Tibial artery (tissue), 4 donors: ENCODE measurements at places on chromosomes 4 and X.

DNA sequence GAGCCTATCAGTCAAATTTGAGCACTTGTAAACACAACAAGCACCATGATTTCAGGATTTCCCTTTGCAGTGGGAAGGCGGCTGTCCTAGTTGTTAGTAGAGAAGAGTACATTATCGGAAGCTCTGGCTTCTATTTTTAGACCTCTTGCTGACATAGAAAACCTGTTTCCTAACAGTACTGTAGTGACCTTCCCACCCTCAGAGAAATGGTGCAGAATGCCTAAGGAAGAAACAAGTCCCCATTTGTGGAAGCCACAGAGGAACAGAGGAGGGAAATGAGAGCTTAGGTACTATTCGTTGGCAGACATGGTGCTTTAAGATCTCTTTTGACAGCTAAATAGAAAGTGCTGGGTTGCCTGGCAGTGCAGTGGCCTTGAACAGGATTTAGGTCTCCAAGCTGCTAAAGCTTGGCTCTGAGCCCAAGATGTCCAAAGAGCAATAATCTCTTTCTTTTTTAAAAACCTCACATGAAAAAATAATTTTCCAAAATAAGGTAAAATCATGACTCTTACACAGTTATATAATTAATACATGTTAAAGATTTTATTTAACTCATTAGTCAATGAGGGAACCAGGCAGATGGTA lies 24.9 kb downstream of the GLRA2 start:
- no peaks in the 10 kb centered on the region for H3K27me3 ChIP-seq
- no peaks in the 10 kb centered on the region for H3K36me3 ChIP-seq
- no peak for DNase-seq
- no peak overlapping the region for H3K27ac ChIP-seq
- no peaks in the 10 kb centered on the region for H3K4me1 ChIP-seq

DNA sequence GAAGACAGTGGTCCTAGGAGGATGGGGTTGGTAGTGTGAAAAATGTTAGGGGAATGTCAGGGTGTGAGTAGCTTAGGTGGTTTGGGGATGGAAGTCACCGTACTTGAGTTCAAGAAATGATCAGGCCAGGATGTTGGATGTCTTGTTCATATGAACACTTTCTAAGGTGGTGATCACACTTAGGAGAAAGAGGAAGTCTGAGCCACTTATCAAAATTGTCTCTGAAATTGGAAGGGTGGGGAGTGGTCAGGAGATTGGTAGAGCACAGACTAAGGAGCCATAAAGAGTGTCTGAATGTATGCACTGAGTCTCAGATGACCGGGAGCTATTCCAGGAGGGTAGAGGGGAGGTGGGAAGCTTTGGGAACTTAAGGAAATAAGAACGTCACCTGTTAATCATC lies 17.3 kb downstream of the CMC4 start:
- no peak overlapping the region for H3K27ac ChIP-seq
- H3K36me3 ChIP-seq: no peaks in the 10 kb centered on the region
- H3K4me1 ChIP-seq: no peaks in the 10 kb centered on the region
- no peak overlapping the region for H3K4me3 ChIP-seq
- no peaks in the 10 kb centered on the region for H3K27me3 ChIP-seq

DNA sequence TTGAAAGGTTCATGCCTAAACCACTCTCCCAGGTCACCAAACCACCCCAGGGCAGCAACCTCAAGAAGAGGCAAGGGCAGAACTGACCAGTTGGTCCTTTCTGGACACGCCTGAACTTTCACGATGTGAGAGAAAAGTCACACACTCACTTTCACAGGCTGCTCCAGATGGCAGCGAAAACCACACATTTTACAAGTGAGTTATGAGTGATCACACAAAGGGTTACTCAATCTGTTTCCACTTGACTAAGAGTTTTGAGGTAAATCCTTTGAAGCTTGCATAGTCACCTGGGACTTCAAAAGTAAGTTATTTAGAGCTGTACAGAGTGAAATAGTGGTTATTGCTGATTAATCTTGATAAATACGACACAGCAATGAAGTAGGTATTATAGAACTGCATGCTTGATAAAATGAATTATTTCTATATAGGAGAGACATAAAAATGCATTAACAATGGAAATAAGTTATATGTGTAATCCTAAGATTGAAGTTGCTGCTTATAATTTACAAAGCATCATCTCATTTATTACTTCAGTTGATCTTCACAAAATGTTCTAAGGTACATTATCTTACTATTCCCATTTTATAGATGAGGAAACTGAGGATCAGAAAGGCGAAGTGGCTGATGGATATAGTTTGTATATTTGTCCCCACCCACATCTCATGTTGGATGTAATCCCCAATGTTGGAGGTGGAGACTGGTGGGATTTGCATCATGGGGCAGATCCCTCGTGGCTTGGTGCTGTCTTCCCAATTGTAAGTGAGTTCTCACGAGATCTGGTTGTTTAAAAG lies 103.0 kb upstream of the KLF3 start:
- no peak overlapping the region for H3K27ac ChIP-seq
- no peak overlapping the region for H3K4me3 ChIP-seq
- H3K36me3 ChIP-seq: no peaks in the 10 kb centered on the region
- no peaks in the 10 kb centered on the region for H3K27me3 ChIP-seq
- DNase-seq: no peak
- H3K4me1 ChIP-seq: no peaks in the 10 kb centered on the region

- no peak for DNase-seq
- H3K36me3 ChIP-seq: no peaks in the 10 kb centered on the region
- peaks cover 6% of the 10 kb centered on the region for H3K4me1 ChIP-seq
- H3K27ac ChIP-seq: peak overlapping the region; percentile 33
- H3K27me3 ChIP-seq: no peaks in the 10 kb centered on the region
- H3K4me3 ChIP-seq: no peak overlapping the region
These were observed 210.4 kb upstream of the HCCS start for GRCh38 chrX:10900585-10901289.

GRCh38 chr4:88757776-88758175 lies 60.1 kb upstream of the NAP1L5 start:
- no peak overlapping the region for H3K27ac ChIP-seq
- H3K4me1 ChIP-seq: peaks cover 21% of the 10 kb centered on the region
- DNase-seq: no peak
- H3K27me3 ChIP-seq: no peaks in the 10 kb centered on the region

DNA sequence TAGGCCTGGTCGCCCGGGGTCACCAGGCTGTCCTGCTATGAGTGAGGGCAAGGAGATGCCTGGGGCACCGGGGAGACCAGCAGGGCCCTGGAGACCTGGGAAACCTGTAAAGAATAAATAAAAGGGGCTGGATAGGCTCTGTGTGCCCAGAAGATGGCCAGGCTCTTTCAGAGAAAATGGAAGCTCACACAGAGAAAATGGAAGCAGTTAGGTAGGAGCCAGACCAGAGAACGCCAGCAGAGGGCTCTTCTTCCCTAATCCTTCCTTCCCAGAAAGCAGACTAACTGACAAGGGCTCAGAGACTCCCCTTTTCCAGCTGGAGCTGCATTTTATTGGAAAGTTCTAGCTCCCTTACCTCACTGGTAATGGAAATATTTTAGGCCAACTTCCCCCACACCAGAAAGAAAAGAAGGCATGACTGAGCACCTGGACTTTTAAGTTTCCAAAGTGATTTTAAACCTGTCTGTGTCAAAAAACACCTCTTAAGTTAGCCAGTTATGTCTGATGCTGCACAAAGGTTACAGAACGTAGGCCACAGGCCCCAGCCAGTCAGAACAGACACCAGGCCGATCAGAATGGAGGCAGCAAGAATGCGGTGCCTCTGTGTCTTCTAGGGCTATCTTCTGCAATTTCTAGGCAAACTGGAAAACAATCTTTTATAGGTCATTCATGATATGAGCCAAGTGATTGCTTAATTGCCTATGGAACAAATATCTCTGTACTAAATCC lies 74.0 kb downstream of the ATG4A start:
- H3K36me3 ChIP-seq: no peaks in the 10 kb centered on the region
- no peak for DNase-seq
- no peaks in the 10 kb centered on the region for H3K27me3 ChIP-seq
- H3K27ac ChIP-seq: no peak overlapping the region
- H3K4me1 ChIP-seq: no peaks in the 10 kb centered on the region
- no peak overlapping the region for H3K4me3 ChIP-seq
